ENCODE measurements at places on chromosomes 1 and 21.

GRCh38 chr1:53634571-53634979 is 104.4 kb downstream of the GLIS1 start:
- peak; percentile 57 for DNase-seq

DNA sequence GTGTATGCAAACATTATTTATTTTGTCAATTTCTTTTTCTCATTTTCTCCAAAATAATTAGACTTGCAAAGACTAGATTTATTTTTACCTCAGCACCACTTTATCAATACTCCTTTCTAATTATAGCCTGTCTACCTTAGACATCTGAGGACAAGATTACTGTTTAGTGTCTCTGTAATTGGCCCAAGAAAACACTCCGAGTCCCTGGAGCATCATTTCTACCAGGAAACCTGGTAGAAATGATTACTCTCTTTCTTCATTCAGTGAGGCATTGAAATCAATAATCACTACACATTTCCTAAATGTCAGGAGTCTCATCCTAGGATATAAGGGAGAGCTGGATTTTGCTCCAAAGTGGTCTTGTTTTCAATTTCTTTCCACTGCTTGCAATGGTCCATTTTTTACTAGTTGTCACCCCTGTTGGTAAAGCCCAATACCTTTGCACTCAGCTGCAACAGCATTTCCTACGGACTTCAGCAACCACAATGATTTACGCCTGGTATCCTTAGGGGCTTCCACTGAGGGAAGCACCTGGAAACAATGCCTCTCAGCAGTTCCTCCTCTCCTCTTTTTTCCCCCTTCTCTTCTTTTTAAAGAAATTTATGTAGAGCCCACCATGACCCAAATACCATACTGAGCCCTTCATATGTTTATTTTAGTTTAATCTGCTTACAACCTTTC is 64.6 kb downstream of the GRIK1 start:
- DNase-seq: no peak

DNA sequence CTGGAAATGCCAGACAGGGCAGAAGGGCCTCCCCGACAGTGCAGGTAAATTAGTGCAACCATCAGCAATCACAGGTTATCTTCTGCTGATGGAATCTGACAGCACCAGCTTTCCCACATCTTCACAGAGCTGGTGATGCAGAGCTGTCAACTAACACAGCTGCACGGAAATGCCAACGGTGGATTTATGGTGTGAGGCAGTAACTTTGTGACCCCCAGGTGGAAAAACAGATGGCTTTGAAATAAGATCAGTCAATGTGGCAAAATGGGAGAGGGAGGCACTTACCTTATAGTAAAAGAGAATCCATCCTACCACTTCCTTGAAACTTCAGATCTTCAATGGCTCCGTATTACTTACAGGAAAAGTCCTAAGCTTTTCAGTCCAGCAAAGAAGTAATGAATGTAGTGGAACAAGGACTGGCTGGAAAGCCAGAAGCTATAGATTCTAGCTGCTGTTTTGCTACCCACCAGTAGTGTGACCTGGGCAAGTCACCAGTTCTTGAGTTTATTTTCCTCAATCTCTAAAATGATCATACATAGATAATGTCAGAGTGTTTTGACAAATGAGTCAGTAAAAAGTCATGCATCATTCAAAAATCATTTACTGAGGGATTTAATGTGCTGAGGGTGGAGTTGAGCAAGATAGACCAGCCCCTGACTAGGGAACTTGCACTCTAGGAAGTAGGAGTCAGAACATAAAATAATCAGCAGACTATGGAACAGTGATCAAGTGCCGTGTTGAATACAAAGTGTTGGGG is 245.7 kb upstream of the JUN start:
- no peak for DNase-seq

DNA sequence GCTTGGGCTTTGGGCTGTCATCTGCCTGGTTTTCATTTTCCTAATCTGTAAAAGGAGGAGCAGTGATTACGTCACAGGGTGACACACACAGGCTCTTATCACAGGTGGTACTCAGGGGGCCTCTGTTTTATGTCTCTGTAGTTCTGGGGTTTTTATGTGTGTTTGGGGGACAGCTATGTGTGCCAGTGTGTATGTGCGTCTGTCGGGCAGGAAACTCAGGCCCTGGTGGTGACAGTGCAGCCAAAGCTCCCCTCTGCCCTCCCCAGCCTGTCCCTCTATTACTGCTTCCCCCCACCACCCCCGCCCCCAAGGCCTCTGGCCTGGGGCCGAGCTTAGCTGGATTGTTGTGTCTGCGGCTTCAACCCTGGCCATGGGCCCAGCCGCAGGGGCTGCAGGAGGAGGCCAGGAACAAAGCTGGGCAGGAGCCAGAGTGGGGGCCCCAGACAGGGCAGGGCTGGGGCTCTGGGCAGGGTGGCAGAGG is 13.3 kb downstream of the MFAP2 start:
- DNase-seq: peak; percentile 81

DNA sequence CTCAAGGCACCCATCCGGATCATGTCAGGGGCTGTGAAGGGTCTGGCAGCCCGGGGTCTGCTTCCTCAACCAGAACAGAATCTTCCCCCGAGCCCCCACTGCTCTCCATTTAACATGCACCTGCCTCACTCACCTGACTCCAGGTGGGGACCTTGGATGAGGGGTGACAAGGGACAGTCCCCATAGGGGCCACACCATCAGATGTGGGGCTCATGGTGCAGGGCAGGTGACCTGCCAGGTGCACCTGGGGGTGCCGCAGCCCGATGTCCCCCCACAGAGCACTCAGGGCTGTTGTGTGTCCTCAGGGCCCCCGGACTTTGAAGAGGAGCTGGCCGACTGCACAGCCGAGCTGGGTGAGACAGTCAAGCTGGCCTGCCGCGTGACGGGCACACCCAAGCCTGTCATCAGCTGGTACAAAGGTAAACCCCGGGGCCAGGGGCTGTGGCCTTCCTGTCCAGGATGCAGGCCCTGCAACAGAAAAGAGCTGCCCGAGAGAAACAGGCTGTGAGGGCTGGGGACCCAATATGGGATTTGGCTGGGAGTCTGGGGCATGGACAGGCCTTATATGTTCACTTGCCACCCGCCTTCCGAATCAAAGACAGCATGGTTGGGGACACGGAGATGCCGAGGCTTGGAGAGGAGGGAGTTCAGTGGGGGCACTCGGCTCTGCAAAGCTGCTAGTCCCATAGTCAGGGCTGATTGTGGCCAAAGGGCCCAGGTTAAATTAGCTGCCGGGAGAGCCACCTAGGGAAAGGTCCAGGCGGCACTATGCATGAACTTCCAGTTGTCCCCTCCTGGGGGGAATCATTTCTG is 64.6 kb downstream of the TRIM11 start:
- peak; percentile 49 for DNase-seq

DNA sequence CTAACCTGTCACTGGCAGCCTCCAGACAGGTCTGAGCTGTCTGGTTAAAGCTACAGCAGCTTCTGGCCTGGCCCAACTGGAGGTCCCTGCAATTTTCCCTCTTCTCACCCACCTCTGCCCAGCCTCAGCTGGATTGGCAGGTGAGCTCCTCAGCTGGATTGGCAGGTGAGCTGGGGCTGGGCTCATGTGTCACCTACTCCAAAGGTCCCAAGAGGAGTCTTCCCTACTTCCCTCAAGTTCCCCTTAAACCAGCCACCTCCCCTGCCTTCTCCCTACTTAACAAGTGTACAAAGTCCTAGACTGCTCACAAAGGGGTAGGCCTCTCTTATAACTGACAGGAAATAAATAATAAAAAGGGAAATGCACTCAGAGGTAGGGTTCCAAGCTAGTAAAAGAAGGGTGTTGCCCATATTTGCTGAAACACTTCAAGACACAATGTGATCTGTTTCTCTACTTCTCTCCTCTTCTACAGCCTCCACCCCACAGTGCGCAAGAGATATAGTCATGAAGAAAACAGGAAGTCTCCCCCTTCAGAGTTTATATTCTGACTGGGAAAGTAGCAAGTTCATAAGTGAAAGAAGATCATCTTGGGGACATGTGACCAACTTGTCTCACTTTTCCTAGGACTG is at the start of gene GPA33:
Gene GPA33 (minus strand): TSS at position 64 of the 629 bp plus-strand sequence. CDS start 90 bp downstream, outside the sequence.
- DNase-seq: no peak

DNA sequence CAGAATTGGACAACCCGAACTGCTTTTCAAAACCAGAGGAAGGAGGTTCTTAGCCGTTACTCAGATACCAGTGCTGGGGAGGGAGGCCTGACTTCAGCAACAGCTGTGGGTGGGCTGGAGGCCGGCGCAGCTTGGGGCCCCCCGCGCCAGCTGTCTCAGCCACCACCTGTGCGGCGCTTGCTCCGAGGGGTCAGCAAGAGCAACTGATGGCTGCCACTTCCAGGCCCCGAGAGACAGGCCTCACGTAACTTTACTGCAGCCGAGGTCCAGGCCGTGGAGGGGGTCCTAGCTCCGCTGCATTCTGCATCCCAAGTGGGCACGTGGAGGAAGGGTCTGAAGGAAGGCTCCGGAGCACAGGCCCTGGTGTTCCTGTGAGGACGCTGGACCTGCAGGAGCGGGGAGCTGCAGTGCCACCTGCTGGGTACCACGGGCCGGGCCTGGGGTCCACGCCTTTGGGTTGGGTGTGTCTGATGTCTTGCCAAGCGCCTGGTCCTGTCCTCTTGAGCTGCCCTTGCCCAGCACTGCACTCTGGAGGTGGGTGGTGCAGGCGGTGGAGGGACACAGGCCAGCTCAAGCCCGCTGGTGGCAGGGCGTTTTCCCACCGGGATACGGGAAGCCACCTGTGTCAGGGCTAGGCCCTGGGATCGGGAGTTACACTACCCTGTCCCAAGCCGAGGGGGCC is 9.8 kb downstream of the THAP3 start:
- DNase-seq: no peak

DNA sequence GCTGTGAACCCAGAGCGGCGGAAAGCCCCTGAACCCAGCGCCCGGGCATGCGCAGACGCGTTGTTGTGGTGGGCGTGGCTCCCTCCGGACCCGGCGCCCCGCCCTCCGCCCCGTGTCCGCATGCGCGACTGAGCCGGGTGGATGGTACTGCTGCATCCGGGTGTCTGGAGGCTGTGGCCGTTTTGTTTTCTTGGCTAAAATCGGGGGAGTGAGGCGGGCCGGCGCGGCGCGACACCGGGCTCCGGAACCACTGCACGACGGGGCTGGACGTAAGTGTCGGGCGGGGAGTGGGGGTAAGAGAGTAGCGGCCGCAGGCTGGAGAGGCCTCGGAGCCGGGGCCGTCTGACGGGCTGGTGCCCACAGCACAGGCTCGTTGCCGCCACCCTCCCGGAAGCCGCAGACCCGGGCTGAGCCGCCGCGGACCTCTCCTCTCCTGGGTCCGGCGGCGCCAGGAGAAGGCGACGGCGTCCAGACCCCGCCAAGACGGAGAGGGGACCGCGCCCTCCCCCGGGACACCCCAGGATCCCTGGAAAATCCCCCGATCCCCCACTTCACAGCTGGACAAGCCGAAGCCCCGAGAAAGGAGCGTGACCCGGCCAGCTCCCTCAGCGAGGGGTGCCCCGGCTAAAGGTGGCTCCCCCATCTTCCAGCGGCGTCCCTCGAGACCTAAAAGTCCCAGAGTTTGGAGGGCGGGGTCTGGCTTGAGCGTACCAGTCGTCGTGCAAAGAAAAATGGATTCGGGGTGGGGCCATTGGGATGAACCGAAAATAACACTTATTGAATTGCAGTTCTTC is at the start of gene TMEM50A:
Gene TMEM50A (plus strand): TSS at position 147 of the 794 bp plus-strand sequence. CDS start 2,153 bp downstream, outside the sequence.
- peak; percentile 94 for DNase-seq

Measured in coronary artery (tissue), 2 donors.